ENCODE measurements at places on chromosomes 1 and 21. TPM values are rescaled to one million over a fixed set of nuclear protein-coding genes. Genes with fewer than 3 reads are reported as not detected.

PCNX2 gene
- total RNA-seq: 28.8 TPM

DNA sequence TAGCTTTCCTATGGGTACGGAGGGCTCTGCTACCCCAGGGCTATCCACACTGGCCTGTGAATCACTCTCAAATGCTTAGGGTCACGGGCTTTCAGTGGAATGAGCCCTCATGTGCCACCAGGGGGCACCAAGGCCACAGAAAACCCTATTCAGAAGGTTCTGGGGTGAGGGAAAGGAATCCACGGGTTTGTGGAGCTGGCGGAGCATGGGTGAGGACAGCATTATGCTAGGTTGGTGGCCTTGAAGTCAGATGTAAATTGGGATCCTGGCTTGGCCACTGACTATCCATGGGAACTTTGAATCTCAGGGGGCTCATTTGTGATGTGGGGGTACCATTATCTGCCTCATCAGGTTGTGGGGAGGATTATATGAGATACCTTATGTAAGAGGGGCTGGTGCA, 5.1 kb upstream of the LAMTOR5 start:
- peak; percentile 79 for DNase-seq

OR6K3 gene
- total RNA-seq: not detected

EXTL1 gene
- total RNA-seq: under 0.01 TPM

NPHS2 gene
- total RNA-seq: not detected

STMN1 gene
- total RNA-seq: 50.6 TPM

GRCh38 chr1:212976586-212976985, 26.2 kb downstream of the VASH2 start:
- no peak for DNase-seq

DNA sequence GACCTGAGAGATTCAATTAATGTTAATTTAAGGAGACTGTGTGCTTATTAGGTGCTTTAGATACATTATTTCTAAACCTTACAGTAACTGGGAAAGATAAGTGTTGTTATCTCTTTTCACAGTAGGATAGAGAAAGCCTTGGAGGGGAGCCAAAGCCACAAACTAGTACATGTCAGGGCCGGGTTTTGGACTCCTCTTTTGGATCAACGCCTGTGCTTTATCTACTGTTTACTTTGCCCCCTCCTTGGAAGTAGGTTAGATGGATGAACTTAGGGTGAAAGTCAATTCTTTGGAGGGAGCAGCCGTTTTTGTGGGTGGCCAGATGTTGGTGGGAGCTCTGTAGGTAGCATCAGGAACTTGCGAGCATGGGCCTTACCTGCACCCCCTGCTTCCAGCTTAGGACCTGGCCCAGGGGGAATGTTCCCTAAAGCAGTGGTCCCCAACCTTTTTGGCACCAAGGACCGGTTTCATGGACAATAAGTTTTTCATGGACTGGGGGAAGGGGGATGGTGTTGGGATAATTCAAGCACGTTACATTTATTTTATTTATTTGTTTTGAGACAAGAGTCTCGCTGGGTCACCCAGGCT, 1.7 kb downstream of the HHAT start:
- DNase-seq: no peak

DNA sequence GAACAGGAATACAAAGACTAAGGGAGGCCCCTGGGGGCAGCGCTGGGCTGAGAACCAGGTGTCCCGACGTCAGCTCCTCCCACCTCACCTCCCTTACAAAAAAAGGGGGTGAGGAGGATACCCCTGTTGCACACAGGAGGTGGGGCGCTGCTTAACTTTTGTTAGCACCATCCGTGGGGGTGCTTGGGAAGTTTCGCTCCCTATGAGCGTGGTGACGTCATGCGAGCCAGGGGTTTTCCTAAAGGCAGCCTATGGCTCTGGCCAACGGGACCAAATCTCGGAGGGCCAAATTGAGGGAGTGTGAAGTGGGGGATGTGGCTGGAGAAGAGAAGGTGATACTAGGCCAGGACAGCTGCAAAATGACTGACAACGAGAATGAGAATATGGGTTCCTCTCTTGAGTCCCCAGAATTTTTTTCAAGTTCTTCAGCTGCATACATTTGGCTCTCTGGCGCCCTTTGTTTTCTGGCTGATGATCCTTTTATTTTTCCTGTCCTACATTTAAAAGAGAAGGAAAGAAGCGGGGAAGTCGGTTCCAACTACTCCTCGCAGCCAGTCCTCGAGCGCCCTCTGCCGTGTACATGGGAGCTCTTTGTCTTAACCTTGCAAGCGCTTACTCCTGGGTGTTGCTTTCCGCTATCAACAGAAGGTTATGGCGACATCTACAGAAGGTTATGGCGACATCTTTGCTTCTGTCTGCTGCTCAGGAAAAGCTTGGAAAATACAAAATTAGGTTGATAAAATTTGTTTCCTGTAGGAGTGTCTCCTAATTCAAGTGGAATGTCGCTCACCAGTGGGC, 48.0 kb upstream of the ZC3H11B start:
- DNase-seq: no peak

DNA sequence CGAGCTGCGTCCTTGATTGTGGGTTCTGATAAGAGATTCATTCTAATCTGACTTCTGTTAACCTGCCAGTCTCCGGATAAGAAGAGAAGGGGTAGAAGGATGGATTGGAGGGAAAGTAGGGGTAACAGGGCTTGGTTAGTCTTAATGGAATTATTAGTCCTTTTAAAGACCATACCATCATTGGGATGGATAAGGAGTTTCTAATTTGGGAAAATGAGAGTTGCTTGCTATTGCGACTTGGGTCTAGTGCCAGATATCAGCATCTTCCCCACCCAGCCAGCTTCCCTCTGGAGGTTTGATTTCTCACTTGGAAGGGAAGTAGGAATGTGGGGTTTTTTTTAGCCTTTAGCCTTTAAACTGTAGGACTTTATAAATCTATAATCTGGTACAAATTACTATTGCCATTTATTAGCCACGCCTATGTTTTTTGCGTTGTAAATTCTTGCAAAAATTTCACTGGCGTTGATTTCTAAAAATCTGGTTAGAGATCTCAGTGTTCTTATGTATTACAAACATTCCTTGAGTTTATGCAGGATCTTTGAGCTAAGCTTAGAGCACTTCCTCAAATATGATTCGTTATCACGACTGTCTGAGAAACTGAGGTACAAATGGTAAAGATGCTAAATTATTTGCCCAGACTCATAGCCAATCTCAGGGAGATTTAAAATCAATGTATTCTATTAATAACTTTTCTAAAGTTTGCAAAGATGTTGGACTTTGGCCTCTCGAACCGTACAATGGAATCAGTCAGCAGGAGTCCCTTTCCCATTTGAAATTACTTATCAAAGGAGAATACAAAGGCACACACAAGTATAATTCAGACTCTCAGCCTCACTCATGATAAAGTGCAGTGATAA, 1.3 kb downstream of the FAM20B start:
- DNase-seq: no peak

DNA sequence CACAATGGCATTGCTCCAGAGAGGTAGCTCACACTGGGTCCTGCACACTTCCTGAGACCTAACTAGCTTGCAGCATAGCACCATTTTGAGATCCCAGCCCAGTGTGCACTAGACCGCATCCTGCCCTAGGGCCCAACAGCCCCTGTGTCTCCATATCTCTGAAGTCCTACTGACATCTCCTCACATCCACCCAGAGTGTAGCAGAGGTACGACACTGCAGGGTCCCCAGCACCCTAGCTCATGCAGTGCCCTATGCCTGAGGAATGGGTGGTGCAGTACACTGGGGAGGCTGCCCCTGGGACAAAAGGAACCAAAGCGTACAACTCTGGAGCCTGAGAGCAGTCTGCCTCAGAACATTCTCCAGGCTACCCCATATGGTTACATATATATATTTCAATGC, 111.4 kb upstream of the DEPDC1 start:
- no peak for DNase-seq

- DNase-seq: peak; percentile 62
These were observed 54.7 kb downstream of the UMODL1 start for GRCh38 chr21:42125571-42126544.

DNA sequence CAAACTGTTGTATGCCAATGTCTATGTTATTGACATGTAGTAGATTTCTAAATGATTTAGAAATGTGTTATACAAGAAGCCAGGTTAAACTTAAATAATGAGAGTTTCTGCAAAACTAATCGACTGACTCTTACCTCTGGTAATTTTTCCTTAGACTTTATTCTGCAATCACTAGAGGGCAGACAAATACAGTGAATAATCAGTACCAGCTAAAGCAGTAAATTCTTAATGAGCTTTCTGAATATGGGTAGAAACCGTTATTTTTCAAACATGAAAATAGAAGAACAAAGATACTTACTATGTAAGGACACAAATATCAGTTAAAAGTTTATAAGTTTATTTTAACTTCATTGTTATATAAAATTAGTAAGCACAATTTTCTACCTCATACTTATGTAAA, 97.9 kb upstream of the RGS1 start:
- peak; percentile 32 for DNase-seq

DNA sequence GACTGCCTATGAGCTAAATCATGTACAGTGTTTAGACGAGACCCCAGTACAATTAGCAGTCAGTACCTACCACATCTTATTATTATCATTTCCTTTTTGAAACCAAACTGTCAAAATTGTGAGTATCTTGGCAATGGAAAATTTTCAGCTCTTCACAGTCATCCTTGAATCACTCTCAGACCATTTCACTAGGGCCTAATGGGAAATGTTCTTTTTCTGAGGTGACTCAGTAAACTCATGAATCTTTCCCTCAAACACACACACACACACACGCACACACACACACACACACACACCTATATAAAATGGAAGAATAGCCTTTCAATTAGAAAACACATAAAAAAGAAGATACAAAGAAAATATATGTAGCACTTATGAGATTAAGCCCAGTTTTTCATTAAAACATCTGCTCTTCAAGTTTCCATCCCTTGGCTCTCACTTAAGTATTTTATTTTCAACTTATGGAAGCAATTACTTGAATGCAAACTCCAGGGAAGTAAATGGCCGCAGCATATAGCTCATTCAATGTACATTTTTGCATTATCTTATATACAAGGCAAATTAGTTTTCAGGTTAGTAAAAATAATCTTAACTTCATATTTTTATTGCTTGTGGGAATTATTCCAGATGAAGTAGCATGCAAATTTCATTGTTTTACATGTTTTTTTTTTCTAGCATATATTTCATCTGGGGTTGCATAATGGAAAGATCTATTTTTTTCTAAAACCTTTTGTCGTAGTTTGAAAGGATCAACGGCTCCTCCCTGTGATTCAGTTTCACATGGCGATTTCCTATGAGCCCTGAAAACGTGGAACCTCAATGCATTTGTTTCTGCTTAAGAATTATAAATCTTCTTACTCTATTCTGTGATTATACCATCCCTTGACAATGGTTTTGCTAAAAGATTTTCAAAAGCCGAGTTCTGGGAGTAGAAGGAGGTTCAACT, 46.3 kb upstream of the TMPRSS15 start:
- DNase-seq: no peak

LY9 gene
- total RNA-seq: 1.3 TPM

DNA sequence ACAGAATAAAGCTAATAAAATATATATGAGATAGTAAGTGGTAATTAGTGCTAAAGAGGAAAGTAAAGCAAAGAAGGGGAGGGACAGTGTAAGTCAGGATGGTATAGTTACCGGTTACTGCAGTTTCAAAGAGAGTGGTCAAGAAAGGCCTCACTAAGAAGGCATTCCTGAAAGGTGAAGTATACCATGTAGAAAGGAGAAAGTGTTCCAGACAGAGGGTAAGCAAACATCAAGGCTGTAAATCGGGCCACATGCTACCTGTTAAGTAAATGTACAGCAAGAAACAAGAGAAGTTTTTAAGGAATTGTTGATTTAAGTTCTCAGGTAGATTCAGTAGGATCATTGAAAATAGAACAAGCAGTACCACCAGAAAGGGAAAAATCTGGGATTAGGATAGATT, 9.7 kb downstream of the DESI2 start:
- no peak for DNase-seq

SLC44A5 gene
- total RNA-seq: 3.5 TPM

LCE2A gene
- not detected for total RNA-seq

DNA sequence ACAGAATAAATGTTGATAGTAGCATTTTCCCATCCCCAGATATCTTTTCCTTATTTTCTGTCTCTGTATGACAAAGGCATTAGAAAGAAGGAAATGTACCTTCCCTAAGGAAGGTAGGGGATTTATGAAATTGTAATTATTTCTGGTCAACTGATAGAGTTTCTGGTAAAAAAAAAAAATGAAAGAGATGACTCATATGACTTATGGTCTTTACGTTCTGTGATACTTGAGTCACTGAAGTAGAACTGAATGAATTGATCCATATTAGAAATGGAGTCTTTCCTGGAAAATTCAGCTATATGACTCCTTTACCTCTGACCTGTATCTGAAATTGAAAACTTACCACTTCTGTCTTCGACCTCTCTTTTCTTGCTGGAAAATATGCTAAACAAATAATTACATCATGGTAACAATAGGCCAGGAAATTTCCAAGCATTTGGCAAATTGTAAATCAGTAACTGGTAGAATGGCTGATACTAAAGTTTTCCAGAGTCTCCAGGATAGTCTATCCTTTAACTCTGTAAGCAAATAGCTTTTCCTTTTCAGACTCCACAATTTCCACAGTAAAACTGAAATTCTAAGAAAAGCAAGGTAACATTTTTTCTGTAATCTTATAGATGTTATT, 364.3 kb upstream of the PTBP2 start:
- DNase-seq: no peak

- DNase-seq: no peak
These were observed 36.2 kb upstream of the RCSD1 start for GRCh38 chr1:167593860-167594259.

DNA sequence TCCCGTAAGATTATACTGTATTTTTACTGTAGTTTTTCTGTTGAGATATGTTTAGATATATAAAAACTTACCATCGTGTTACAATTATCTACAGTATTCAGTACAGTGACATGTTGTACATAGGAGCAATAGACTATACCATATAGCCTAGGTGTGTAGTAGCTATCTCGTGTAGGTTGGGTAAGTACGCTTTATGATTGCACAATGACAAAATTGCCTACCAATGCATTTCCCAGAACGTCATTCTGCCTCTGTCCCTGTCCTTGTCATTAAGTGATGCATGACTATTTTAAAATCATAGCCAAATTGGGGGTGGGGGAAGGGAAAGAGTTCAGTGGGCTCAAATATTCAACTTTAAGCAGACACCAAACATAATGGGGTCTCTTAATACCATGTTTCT, 233.8 kb upstream of the TMEM51 start:
- no peak for DNase-seq

DNA sequence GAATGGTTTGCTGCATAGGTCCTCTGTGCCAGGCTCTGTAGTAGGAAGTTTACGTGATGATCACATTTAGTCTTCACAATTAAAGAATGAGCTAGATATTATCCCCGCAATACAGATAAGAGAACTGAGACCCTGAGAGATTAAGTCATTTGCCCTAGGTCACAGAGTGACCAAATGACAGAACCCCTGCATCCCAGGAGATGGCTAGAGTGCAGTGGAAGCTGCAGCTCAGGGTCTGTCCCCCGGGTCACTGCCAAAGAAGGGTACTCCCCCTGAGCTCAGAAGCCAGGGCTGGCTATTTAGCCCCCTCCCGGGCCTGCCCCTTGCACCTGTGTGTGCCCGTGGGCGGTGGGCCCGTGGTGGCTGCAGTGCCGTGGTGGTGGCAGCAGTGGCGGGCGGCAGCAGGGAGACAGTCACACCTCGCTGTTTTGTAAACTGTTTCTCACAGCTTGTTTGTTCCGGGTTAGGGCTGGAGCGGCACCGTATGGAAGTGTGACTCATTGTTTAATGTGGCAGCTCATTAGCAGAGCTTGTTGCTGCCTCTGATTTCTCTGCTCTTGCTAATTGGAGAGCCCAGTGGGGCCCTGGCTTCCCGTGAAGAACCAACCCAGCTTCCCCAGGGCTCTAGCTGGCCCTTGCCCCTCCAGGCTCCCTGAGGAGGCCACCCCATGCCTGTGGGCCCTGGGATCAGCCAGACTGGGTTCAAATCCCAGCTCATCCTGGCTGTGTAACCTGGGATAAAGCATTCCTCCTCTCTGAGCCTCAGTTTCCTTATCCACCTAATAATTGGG, 19.3 kb upstream of the FOXO6 start:
- no peak for DNase-seq

CRP gene
- total RNA-seq: not detected

All from hematopoietic multipotent progenitor cell (in vitro differentiated cells).